ENCODE measurements at places on chromosomes 1 and 21.
A peak's percentile ranks its signal among the peaks of the same experiment; 100 is the strongest.

DNA sequence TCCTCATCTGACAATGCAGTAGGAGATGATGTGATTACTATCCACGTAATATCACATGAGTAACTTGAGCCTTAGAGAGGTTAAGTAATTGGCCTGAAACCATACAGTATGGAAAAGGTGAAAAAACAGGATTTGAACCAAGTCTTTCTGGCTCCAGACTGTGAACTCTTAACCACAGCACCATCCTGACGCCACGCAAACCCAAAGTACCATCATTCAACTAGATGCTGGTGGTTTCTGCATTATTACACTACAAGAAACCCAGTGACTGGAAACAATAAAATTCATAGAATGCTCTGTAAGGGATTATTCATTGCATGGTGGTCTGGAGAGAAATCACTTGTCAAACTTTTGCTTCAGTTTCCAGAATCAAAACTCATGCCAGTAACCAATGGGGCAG lies 90.7 kb downstream of the MAB21L3 start:
- DNase-seq, result no peak

DNA sequence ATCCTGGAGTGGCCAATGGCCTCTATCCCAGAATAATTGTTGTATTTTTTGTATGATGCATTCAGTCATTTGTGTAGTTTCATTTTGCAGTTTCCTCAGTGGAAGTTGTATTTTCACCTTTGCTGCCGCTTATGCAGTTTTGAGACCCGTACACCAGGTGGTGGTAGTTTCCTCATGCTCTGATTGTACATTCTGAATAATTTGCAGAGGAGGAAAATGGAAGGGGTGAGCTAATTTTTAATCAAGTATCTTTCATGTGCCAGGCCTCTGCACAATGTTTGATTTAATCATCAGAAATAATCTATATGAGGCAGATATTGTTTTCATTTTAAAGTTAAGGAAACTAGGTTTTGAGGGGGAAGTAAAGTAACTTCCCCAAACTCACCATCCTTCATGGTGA lies 29.5 kb downstream of the HLX start:
- peak; percentile 36 for DNase-seq

DNA sequence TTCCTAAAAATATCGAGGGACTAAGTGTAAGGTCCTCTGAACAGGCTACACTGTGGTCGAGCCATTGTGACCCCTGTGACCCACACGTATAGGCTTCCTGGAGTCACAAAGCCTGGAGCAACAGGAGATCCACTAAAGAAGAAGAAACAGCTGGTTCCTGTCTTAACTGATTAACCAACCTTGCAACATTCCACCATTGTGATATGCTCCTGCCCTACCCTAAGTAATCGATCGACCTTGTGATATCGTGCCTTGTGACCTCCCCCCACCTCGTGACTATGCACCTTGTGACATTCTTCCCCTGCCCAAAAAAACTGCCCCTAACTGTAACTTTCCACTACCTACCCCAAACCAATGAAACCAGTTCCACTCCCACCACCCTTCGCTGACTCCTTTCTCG lies 304.6 kb upstream of the FAM78B start:
- DNase-seq, result no peak

GRCh38 chr1:19893687-19894086 lies 11.5 kb downstream of the OTUD3 start:
- DNase-seq, result no peak

- no peak for DNase-seq
Observed at GRCh38 chr1:16716691-16717335, 23.5 kb upstream of the RNU1-4 start.

DNA sequence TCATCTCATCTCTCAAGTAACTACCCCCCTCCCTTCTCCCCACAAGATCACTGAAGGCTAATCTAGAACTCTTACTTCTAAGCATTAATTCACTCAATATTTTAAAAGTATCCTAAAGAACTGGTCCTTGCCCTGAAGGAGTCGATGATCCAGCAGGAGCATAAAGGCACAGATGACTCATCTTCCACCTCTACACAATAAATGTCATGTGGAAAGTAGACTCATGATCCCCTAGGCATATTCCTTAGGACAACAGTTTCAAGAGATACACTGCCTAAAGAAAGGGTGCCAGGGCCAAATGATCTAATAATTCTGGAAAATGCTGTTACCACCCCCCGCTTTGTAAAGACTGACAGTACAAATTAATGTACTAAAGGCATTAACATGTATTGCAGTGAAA lies 85.8 kb upstream of the DIRAS3 start:
- DNase-seq, result no peak

DNA sequence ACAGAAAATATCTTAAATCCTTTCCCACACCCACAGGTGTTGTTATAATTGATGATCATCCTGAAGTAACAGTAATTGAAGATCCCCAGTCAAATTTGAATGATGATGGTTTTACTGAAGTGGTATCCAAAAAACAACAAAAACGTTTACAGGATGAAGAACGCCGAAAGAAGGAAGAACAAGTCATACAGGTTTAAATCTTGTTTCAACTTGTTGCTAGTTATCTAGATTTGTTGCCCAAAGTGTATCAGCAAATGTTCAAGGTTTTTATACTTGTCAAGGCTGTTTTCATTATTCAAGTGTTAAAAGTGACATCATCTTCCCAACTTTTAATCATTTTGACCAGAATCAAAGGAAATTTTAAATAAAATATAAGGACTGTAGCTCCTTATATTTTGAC lies 64.7 kb downstream of the PRRC2C start:
- DNase-seq, result no peak

DNA sequence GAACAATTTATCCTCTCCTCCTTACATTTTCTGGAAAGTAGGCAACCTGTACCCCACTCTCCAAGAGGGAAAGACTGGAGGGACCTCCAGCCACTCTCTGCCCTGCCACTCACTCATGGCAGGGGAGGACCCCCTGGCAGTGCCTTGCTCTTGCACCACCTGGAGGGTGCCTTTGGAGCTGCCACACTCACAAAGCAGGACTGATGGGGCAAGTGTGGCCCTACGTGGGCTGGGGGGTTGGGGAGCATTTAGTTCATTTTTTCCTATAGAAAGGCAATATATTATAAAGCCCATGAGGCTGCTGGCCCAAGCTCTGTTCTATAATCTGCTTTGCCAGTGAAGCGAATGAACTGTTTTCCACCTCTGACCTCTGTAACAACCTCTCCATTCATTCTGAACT lies 50.3 kb downstream of the GPR161 start:
- no peak for DNase-seq

- no peak for DNase-seq
Observed at GRCh38 chr1:183185941-183186490, at the start of gene LAMC2. LAMC2 (plus strand) TSS chr1:183186264; CDS start chr1:183186353, 89 bp downstream.

- DNase-seq, result no peak
Observed at GRCh38 chr1:154443274-154444013, 38.3 kb downstream of the IL6R start.

DNA sequence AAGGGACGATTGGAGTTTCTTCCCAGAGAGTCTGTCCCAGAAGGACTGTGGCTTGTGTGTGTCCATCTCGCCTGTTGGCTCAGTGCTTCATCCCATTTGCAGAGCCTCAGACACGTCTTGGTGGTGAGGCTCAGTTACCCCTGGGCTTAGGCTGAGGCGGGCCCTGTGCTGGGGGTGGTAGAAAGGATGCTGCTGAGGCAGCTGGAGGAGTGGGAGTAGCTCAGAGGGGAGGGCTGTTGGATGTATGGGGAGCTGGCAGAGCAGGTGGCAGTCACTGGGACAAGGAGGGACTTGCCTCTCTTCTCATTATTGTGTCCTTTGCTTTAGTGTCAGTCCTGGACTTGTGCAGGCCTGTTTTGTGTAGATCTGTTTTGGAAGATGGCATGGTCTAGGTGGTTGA lies 7.3 kb upstream of the MIIP start:
- no peak for DNase-seq

DNA sequence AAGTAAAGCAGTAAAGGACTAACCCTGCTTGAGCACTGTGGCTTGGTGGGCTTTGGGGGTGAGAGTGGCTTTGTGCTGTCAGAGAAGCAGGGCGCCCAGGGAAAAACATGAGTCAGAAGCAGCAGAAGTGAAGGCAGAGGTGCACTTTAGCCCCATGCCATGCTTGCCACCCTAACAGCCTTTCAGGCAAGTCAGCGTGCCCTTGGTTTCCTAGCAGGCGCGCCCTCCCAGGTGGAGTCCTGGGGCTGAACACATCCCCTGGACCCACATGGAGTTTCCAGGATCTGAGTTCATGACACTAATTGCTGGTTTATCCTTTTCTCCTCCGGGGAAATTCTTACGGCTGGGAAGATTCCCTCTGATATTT lies 106.6 kb downstream of the TLR5 start:
- no peak for DNase-seq

- DNase-seq, result peak; percentile 98
Observed at GRCh38 chr1:40802078-40802741, 18.6 kb downstream of the KCNQ4 start.

GRCh38 chr1:39898648-39899603 lies 2.8 kb downstream of the MYCL start:
- DNase-seq, result peak; percentile 68

DNA sequence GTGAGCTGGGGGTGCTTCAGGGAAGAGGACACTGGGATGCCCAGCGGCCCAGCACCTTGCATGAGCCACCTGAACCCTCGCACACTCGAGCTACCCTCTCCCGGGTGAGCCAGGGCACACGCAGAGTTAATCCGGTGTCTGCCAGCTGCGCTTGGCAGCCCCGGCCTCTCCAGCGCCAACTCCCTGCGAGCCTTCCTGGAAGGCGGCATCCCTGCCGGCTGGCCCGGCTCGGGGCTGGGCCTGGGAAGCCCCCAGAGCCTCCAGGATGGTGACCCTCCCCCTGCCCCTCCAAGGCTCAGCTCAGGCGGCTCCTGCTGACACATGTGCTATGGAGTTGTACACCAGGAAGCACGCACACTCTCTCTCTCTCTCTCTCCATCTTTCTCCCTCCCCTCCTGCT lies 48.7 kb downstream of the RAP1GAP start:
- DNase-seq, result no peak

GRCh38 chr21:32410916-32411315 lies 1.6 kb upstream of the EVA1C start:
- DNase-seq, result no peak
